ENCODE measurements at places on chromosomes 12 and 14.

- DNase-seq, result no peak
These were observed 75.0 kb downstream of the KICS2 start for GRCh38 chr12:64147011-64147631.

DNA sequence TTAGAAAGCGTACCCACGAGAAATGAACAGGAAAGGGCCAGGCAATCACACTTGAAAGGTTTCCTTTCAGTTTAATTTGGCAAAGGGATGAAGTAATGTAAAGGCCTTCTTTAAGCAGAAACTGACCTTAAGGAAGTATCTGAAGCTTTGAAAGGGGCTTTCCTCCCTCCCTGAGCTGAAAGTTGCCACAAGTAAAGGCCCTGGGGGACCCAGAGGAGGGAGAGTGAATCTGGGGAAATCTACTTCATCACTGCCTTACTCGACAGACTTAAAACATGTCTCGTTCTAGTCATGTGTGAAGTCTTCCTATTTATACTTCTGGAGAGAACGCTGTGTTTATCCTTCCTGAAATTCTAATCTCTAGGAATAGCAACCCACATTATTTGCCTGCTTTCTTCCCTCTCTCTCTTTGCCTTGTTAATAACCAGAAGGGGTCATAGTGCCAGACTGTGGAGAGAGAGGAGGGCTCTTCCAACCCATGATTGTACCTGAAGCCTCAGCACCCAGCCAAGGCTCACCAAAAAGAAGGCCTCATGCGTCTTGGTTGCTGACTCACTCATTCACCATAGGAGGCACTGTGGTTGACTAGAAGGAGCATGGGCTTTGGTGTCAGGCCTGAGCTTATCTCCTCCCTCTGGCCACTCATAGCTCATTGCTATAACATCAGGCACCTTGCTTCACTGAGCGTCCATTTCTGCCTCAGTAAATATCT, 10.2 kb upstream of the GPX2 start:
- no peak for DNase-seq

- no peak for DNase-seq
These were observed 136.0 kb downstream of the LMNTD1 start for GRCh38 chr12:25417071-25417470.

- peak; percentile 15 for DNase-seq
These were observed 49.9 kb downstream of the LRRC74A start for GRCh38 chr14:76876076-76876475.

DNA sequence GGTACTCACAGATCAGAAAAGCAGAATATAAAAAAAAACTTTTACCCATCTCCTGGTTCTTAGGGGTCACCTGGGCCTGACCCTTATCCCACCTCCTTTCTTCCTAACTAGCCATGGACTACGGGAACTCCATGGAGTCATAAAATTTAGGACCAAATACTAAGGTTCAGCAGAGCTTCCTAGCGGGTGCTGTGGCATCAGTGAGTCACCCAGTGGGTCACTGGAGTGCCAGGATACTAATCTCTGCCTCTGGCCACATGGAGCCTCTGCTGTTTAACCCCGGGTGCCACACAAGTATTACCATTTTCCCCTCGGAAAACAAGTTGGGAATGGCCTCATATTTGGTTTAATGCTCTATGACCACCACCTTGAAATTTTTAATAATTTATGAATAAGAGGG, 6.9 kb downstream of the ZBTB39 start:
- DNase-seq, result no peak

GRCh38 chr14:79167957-79168356, 997.8 kb downstream of the NRXN3 start:
- DNase-seq, result no peak

- no peak for DNase-seq
These were observed 101.4 kb downstream of the DUSP16 start for GRCh38 chr12:12460935-12461922.

DNA sequence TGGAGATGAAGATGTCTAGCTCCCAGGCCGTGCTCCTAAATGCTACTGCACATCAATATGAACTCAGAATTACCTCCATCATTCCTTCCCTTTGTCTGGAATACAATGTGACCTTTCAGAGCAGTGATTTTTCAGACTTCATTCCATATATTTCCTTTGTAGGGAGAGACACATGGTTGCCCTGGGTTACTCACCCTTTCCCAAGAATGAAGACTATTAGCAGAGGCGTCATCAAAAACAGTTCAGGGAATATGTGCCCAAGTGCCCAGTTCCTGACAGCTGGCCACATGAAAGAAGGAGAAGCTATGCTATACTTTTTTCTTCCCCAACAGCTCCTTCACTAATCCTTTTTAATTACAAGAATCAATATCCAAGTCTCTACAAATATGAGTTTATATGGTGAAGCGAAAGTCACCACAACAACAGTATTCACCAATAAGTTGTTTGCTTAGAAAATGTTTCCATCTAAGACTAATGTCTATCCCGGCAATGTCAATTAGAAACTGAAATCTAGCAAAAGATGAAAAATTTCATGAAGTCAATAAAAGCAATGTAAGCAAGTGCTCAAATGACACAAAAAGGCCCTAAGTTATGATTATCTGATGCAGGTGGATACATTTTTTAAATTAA, 17.8 kb downstream of the NELL2 start:
- DNase-seq, result no peak

GRCh38 chr12:4211372-4211771, 62.2 kb upstream of the CCND2 start:
- no peak for DNase-seq

- DNase-seq, result no peak
These were observed 31.7 kb downstream of the SMOC1 start for GRCh38 chr14:69910871-69911270.

DNA sequence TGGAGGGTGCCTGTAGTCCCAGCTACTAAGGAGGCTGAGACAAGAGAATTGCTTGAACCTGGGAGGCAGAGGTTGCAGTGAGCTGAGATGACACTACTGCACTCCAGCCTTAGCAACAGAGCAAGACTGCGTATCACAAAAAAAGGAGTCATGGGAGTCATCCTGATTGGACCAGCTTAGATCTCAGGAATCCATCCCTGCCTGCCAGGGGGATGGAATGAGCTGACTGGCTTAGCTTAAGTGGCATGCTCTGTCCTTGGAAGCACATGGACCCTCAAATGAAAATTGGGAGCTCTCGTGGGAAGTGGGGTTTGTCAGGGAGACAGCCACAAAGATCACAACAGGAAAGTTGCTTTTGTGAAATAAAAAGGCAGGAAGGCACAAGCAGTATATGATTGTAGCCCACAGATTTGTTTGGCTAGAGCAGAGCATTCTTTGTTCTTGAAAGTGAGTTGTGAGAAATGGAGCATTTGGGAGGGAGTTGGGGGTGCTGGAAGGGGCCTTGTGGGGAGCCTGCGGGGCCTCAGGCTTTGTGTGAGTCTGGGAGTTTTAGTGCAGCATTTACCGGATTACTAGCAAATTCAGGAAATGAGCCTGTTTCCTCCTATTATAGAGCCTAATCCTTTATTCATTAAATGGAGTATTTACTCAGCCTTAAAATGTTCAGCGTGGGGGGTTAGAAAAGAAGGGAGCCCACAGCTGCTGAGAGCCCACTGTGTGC, 30.7 kb downstream of the DGLUCY start:
- no peak for DNase-seq

DNA sequence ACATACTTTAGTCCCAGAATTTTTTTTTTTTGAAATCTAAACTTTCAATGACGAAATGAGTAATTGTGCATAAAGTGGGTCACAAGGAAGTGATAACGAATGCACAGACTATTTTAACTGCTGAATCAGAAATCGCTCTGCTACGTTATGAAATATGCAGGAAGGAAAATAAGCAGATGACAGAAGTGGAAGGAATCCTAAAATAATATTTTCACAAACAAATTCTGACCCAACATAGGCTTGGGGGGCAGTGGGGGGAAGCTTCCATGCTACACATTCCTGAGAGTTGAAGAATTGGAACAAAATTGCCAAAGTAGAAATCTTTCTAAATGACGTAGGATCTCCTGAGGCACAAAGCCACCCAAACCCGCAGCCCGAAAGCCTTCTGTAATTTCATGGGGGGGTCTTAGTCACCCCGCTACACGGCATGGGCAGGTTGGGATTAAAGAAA, 89.6 kb downstream of the ARF6 start:
- DNase-seq, result no peak

- DNase-seq, result no peak
These were observed 26.2 kb downstream of the PLXNC1 start for GRCh38 chr12:94174576-94174975.

DNA sequence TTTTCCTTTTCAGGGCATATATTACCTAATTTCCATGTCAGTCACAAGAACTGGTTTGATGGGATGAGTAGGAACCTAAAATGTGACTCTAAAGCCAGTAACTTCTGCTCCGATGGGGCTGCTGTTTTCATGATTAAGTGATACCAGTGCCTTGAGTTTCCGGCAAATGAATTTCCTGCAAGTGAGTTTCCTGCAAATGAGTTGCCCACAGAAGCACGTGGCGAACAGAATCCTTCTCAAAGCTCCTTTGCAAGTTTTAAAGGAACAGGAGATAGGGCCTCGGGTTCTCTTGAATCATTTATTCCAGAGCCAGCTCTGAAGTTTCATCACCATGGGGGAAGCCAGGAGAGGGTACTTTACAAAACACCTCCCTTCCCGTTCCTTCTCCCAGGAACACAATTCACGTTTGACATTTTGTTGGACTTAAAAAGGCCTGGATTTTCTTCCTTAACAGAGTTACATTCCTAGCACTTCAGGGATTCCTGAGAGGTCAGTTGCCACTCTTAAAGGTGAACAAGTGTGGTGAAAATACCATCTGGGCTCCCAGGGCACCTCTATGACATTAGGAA, 2.2 kb upstream of the PPTC7 start:
- no peak for DNase-seq

GRCh38 chr14:94115631-94116030, 5.1 kb downstream of the IFI27 start:
- DNase-seq, result no peak

DNA sequence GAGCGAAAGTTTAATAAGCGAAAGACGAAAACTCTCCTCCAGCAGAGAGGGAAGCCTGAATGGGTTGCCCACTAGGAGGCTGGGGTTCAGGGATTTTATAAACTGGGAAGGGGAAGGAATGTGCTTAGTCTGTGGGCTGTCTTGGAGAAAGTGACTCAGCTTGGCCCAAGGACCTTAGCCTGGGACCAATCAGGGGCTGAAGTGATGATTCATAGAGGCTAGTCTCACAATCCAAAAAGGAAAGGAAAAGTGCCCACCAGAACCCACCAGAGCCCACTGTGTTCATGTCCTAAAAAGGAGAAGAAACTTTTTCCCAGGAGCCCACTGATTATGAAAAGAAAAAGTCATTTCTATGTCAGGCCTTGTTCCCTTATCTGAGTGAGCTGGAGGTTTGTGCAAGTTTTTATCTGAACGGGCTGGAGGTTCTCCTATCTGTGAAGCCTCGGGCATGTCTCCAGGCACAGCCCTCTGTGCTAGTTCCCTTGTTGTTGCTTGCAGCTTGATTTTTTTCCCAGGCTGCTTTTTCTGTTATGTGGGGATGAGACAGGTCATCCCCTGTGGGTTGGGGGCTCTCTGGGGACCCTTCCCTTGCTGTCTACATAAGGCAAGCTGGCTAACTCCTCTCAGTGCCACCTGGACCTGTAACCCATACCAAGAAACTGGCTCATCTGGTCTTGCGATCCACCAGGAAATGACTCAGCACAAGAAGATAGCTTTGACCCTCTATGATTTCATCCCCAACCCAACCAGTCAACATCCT, 8.3 kb upstream of the GOLGA5 start:
- no peak for DNase-seq

DNA sequence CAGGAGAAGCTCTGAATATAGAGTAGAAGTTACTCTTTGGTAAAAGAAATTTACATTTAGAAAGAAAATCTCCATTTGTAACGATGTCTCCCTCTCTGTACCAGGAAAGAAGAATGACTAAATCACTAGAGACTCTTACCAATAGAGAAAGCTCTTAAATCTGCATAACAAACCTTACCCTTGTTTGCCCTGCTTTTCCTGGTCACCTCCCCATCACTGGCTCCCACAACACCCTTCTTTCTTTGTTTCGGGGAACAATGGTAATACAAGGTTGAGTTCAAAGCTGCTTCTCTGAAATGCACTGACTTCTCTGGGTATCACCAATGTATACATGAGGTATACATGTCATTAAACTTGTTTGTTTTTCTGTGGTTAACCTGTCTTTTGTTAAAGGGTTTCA, 351.1 kb upstream of the FLRT2 start:
- DNase-seq, result no peak

DNA sequence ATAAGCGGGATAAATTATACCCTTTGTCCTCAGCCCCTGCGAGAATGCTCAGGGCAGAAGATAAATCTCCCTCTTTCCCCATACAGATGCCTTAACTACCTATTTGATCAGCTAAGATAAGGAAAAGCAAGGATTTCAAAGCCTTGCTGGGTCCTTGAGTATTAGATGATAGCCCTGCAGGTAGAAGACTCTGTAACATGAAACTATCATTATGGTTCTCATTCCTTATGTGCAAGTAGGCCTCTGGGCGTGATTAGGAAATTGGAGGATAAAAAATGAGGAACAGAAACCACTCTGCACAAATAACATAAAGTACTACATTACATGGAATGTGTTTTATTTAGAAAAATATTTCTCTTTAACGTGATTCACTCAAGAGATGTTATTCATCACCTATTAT, 14.5 kb upstream of the WDR89 start:
- no peak for DNase-seq

- no peak for DNase-seq
These were observed 16.7 kb upstream of the TMCC3 start for GRCh38 chr12:94667031-94667540.

DNA sequence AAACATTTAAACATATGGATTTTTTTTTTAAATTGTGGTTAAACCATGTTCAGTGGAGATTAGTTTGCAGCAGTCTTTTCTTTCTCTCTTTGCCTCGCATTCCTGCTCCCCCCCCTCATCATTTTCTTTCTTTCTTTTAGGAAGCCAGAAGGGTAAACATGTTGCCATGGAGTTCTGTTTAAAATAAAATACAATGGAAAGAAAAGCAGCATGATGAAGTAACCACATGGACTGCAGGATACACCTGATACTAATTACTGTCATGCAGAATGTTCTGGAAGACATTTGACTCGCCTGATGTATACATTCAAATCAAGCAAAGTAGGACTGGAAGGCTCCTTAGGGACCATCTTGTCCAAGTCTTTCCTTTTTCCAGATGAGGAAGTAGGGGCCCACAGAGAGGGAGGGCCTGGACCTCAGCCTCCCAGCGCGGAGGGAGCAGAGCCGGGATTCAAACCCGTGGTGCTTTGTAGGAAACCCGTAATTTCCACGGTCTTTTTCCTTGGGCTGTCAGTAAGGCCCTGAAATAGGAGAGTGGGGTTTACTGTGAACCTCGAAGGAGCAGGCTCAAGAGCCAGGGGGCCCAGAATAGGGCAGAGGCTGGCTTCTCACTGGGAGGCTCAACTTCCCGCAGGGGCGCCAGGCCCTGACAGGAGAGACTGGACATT, 2.4 kb upstream of the MEG3 start:
- DNase-seq, result no peak

DNA sequence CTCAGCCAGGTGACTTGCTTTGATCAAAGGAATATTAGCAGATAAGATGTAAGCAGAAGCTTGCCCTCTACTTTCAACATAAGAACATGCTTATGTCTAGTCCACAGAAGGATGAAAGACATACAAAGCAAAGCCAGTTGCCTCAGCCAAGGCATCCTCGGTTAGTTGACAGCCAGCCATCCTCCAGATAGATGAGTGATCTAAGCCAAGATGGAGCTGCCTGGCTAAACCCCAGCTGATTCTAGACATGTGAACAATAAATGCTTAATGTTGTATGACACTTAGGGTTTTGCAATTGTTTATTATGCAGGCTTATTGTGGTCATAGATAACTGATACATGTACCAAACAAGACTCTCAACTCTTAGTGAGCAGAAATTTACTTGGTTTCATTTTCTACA, 157.6 kb upstream of the TMTC2 start:
- no peak for DNase-seq

GRCh38 chr14:59189091-59189785, 771 bp downstream of the DAAM1 start:
- peak; percentile 36 for DNase-seq
